CD8-positive, alpha-beta T cell (primary cell): ENCODE measurements at places on chromosomes 16 and 17.

- DNase-seq: no peak
Measured at GRCh38 chr16:73176577-73177013, 128.7 kb upstream of the ZFHX3 start.

DNA sequence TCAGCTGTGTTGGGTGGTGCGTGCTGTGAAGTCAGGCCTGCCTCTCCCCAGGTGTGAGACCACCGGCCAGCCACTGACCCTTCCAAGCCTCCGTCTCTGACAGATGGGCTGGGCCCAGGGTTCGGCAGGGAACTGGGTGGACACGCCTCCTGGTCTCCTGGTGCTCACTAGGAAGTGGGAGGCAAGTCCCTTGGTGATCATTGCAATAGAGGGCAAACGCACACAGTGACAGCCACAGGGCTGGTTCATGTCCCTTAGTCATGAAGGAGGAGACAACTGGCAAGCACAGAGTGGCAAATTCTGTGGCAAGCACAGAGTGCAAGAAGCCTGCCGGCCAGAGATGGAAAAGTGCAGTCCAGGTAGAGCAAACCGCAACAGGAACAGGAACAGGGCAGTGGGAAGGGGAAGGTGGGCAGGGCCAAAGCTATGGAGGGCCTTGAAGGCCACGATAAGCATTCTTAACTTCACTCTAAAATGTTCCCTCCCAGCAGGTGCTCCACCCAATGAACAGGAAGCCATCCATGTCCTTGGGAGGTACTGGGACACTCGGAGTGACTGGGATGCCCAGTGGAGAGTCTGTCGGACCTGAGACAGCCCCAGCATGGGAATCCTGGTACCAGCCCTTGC is 21.9 kb downstream of the USP7 start:
- DNase-seq: no peak

GRCh38 chr17:76467809-76468633 is 618 bp downstream of the AANAT start:
- no peak for DNase-seq

- DNase-seq: no peak
Measured at GRCh38 chr16:1311738-1312466, 2.5 kb downstream of the UBE2I start.

DNA sequence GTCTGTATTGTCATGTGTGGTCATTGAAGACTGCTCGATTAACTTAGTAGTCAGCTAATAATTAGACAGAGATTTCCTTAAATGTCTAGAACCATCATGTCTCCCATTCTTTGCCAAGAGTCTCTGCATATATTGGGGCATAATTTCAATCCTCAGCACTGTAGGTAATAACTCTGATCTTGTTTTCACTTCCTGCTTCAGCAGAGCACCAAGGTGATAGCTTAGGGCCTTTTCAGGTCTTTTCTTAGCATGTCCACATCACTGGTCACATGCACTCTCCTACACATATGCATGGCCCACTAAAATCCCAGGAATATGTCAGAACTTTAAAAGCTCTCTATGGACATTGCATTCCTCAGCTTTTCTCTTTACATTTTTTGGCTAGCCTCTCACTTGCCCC is 110.3 kb upstream of the NACA2 start:
- DNase-seq: no peak

GRCh38 chr17:74149597-74150427 is 53.7 kb upstream of the RPL38 start:
- no peak for DNase-seq

DNA sequence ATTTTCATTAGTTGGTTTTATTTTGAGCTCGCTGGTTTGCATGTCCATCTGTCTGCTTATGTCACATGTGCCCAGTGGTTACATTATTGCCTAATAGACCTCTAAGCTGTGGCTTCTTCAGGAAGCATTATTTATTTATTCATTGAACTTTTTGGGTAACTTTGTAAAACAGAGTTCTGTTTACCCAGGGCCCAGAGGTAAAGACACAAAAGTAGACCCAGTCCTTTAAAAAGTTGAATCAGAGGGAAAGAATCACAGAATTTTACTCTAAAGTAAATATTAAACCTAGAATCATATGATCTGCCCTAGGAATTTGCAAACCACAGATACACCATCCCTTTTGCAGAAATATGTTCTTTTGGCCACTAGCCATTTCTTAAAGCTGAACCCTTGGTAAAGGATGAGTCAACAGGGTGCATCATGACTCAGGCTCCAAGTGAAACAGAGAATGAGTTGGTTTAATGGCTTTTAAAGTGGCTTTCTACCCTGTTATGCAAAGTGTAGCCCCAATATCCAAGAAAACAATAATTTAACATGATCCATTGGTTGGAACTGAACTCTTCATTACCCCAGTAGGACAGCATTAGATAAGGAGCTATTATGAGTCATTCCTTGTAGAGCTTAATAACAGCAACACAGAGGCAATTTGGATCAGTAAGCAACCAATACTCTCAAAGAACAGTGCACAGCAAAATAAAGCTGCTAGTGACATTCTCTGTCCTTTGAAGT is 236.3 kb downstream of the KCNJ2 start:
- no peak for DNase-seq
